HFFc6 (cell line): ENCODE measurements at places on chromosomes 13 and 19.

- DNase-seq: no peak
Observed at GRCh38 chr19:16715611-16716010, 4.0 kb upstream of the NWD1 start.

GRCh38 chr19:47480658-47481057 is 3.4 kb downstream of the KPTN start:
- no peak for DNase-seq

DNA sequence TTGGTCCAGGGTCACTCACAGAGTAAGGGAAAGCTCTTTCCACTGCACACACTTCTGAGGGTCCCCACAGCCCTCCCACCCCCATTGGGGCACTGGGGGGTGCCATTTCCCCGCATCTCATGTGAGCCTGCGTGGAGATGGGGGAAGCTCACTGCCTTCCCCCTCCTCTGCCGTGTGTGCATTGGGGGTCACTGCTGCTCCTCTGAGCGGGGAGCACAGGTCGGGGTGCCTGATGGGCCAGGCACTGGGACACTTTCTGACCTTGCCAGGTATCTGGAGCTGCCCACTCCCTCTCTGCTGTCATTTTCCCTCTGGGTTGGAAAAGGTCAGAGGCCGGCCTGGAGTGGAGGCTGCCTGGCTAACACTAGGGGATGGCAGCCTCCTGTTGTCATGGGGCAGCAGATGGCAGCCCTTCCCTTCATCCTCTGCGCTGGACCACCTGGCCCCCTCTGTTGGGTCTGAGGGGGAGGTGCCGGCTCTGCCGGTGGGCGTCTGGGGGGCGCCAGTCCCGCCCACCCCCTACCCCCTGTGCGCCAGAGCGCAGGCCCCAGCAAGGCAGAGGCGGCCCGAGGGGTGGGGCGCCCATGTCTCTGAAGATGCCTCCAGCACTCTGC is 9.1 kb downstream of the SSBP4 start:
- no peak for DNase-seq

- DNase-seq: peak; percentile 39
Observed at GRCh38 chr19:51712461-51713081, 11.2 kb downstream of the HAS1 start.

DNA sequence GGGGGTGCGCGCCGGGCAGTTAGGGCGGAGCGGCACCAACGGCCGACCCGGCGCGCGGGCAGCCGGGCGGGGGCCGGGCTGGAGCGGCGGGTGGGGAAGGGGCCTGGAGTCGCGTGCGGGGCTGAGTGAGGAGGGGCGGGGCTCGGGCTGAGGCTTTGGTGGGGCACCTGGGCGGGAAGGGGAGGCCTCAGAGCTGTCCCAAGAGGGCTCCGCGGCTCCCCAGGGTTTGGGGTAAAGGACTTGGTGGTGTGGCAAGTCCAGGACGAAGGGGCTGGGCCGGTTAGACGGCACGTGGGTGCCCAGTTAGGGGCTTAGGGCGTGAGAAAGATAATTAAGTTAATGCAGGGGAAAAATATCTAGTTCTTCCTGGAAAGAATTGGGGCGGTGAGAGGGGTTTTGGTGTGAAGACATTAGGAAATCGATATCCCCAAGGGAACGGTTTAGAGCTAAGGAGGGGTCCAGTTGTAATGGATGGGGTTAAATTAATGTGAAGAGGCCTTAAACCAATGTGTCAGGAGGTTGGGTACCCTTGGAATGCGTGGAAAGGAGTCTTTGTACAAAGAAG is 496 bp downstream of the ZNF574 start:
- DNase-seq: no peak

DNA sequence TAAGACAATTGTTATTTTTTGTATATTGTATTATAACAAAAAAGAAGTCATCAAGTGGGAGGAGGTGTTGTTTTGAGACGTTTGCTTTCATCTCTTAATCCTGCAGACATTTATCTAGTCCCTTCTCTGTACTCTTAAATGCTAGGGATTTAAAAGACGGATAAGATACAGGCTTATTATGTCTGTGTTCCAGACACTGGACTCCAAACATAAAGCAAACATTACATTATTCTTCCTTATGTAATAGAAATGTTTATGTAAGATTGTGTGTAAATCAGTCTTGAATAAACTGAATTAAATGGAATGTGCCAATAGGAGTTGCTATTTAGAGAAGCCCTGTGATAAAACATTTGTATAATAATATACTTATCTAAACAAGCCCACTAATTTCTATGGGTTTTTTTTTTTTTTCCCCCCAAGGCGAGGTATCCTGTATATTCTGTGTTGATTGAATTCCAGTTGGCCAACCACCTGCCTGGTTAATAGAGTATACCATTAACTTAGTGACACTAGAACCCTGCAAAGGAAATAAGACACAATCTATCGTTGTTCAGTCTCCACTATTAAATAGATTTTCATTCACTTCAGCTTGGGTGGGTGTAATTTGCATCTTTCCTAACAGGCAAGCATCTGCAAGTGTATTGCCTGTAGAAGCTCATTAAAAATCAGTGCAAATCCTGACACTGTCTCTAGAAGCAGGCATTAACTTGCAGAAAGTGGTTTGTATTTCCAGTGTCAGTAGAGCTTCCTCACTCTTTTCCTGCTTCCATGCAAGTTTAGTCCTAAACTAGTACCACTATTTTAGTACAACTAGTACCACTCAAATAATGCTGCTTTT is 69.0 kb downstream of the LRCH1 start:
- no peak for DNase-seq

DNA sequence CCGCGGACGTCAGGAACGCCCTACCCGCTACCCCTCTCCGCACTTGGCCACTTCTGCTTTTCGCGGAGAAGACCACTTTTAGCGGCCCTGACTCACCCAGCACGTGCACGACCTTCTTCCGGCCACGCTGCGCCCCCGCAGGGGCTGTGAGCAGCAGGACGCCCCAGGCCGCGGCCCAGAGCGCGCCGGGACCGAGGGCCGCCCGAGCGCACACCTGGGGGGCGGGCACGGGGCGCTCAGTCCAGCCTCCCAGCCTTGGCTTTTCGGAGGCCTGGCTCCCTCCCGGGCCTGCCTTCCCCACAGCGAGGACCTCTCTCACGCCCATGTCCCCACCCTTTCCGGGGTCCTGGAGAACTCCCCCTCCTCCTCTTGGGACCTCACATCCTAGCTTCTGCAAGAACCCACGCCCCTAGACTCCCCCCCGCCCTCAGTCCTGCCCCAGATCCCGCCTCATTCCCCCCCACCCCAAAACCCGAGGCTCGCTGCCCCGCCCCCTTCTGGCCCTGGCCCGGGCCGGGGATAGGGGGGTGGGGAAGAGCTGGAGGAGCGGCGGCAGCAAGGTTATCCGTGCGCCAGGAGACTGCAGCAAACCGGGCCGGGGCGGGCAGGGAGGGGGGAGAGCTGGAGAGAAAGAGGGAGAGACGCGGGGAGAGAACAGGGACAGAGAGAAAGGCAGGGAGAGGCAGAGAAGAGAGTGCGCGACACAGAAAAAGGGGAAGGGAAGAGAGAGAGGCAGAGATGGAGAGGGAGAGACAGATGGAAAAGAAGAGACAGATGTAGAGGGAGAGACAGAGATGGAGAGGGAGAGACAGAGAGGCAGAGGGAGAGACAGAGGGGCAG is 11.5 kb downstream of the TM6SF2 start:
- DNase-seq: no peak

- no peak for DNase-seq
Observed at GRCh38 chr19:11506967-11507366, 1.3 kb upstream of the ZNF653 start.

DNA sequence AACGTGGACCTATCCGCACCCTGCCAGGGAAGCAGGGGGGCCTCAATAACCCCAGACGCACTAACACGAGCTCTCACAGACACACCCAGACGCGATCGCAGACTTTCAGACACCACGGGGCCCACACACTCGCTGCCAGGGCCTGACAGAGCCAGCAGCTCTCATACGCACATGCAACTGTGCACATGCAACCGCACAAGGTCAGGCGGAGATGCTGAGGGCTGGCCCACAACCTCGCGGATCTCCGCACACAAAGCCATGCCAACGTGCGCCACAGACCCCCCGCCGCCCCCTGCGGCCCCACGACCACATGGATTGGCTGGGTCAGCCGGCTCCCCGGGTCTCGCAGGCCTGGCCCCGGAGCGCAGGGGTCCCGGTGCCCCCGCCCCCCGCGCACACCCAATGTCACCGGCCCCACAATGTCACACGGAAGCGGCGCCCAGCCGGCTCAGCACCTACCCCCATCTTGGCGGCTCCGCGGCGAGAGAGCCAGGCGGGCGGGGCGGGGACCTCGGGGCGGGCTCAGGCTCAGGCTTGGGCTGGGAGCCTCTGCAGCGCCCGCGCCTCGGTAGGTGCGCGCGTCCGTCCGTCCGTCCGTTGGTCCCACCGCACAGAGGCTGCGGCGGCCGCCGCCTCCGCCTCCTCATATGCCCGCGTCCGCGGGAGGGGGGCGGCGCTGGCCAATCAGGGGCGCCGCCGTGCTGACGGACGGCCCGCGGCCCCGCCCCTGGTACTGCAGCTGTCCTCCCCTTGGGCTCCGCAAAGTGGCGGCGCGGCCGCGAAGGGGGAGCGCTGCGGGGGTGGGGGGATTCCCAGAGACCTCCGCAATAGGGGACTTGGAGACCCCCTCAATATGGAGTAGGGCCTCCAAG is at the start of gene ATP1A3:
Gene ATP1A3 (minus strand): TSS at position 619 of the 872 bp plus-strand sequence. CDS start 154 bp downstream, at position 465.
- peak; percentile 25 for DNase-seq
